ENCODE measurements at places on chromosomes 2 and 18.

DNA sequence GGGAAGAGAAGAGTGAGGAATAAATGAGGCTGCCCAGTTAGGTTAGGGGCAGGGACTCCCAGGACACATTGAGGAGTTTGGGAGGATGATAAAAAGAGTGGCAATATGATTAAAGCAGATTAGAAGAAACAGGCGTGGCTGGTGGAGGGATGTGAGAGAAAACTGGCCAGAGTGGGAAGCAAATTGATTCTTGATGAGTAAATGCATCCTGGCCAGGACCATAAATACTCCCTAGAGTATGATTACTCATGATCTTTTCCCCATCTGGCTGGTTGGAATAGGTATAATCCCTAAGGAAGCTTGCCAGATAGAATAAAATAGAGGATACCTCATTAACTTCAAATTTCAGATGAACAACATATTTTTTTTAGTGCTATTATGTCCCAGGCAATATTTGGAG, 21.5 kb upstream of the DAW1 start:
- no peak for DNase-seq

- DNase-seq = no peak
These were observed 37.0 kb upstream of the KYNU start for GRCh38 chr2:142840436-142840835.

- DNase-seq = no peak
These were observed at the start of gene ZEB2 for GRCh38 chr2:144519934-144520731. ZEB2 (minus strand) TSS chr2:144520119; CDS start chr2:144517350, 2,769 bp downstream.

DNA sequence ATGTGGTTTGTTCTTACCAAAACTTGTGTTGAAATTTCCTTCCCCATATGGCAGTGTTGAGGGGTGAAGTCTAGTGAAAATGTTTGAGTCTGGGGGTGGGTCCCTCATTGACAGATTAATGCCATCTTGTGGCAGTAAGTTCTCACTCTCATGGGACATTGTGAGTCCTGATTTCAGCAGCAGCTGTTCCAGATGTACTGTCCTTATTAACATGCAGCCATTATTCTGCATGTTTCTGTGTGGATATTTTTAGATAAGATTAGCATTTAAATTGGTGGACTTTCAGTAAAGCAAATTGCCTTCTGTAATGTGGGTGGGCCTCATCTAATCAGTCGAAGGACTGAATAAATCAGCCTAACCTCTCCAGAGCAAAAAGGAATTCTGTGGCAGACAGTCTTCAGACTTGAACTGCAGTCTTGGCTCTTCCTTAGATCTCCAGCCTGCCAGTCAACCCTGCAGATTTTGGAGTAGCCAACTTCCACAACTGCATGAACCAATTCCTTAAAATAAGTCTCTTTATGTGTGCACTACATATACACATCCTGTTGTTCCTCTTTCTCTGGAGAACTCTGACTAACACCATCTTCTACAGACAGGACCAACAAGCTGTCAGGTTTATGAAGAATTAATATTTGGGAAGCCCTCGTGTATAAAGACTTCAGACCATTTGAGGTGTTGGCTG, 138.7 kb upstream of the ZNF516 start:
- DNase-seq = no peak

DNA sequence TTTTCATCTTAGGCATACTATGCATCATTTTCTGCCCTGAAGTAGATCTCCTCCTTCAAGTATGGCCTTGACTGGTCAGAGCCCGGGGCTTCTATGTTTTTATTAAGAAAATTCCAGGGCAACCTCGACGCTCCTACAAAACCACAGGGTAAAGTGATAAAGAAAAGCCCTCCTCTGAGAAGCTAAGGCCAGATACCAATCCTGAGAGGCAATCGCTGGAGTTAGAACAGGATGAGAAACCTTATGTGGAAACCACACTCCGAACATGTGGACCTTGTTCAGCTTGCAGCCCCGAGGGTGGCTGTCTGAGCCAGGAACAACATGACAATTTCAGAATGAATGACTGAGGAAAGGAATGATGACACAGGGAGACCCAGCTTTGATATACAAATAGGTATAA, 35.6 kb downstream of the RMC1 start:
- DNase-seq = no peak

- no peak for DNase-seq
These were observed 283.8 kb upstream of the LYPD1 start for GRCh38 chr2:132953771-132954170.

DNA sequence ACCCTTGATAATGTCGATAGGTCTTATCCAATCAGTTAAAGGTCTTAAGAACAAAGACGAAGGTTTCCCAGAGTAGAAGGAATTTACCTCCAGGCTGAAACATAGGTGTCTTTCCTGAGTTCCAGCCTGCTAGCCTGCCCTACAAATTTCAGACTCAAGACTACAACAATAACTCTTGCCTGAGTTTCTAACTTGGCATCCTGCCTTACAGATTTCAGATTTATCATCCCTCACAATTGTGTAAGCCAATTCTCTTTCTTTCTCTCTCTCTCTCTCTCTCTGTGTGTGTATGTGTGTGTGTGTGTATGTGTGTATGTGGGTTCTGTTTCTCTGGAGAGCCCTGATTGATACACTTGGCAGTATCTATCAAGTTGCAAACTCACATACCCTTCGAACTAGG, 37.2 kb upstream of the B4GALT6 start:
- no peak for DNase-seq

DNA sequence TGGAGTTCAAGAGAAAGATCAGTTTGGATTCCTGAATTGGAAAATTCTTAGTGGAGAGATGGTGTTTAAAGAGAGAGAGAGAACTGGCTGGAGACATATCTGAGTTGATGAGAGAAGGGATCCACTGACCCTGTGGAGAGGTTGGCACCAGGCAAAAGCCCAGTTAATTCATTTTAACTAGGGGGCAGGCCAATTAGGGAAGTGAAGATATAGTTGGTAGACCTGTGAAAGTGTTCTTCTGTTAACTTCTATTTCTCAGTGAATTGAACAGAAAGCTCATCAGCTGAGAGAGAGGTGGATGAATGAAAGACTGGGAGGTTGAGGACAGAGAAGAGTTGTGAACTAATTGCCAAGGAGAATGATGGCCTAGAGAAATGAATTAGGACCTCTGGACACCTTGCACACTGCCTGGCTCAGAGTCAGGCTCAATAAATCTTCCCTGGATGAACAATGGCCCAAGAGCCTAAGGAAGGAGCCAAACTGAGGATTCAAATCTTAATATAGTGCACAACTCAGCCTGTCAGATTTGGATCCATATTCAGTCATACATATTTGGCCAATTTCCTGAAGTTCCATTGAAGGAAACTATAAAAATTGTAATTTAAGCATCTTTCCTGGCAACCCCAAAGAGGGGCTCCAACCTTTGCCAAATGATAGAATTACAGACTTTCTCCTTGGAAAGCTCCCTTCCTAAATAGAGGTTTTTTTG, 82.2 kb upstream of the RMDN2 start:
- no peak for DNase-seq

DNA sequence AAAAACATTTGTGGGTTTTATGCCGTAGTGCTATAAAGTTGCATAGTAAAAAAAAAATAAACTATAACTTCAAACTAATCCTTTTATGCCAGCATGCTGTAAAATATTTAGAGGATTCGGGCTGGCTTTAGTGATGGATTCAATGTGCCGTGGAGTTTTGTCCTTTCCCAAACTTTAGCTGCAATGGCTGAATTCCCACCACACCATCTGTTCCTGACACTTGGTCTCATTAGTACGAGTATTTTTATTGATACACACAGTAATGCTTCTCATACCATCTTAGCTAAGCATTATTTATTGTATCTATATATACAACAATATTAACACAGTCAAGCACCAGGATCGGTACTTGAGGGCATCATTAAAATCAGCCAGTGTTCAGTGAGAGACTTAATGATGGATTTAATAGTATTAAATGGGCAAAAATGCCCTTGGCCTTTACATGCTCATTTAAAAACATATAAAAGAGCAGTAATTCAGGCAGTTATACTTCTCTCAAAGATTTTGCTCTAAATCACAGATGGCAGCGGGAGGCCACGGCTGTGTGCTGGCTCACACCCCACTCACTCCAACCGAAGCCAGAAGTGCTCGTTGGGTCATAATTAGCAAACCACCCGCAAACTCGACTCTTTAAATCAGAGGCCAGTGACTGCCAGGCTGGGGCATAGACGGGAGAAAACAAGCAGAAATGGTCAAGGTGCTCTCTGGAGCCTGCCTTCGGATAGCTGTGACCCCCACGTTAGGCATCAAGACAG, 297.0 kb upstream of the REV1 start:
- DNase-seq = no peak

- no peak for DNase-seq
These were observed 111.5 kb downstream of the MCFD2 start for GRCh38 chr2:46803911-46804670.

Measured in CD4-positive, alpha-beta T cell treated with Interleukin-6 for 4 hours (primary cell).